Smooth muscle cell of the pulmonary artery (primary cell): ENCODE measurements at places on chromosomes 12 and 14. TPM values are rescaled to one million over a fixed set of nuclear protein-coding genes. Genes with fewer than 3 reads are reported as not detected.

The PRIMA1 gene
- not detected in 2 replicates for total RNA-seq

The KITLG gene
- total RNA-seq: 68.7 and 91.6 TPM in 2 replicates

The TSHR gene
- under 0.01 TPM in 1 of 2 replicates, not detected in the other for total RNA-seq

The NOVA1 gene
- 3.8 and 4.8 TPM in 2 replicates for total RNA-seq

The RNASE7 gene
- not detected in 2 replicates for total RNA-seq

The FRMD6 gene
- total RNA-seq: 195 and 346 TPM in 2 replicates

The MORN3 gene
- total RNA-seq: 0.65 and 0.86 TPM in 2 replicates

The BLOC1S1 gene
- total RNA-seq: 36.1 and 41.2 TPM in 2 replicates

The LGR5 gene
- total RNA-seq: 0.03 and 2.2 TPM in 2 replicates

The PTPRO gene
- 1.9 and 2.2 TPM in 2 replicates for total RNA-seq

The HOXC10 gene
- not detected in 2 replicates for total RNA-seq

The TMEM106C gene
- 81.9 and 86.5 TPM in 2 replicates for total RNA-seq

The SLC6A13 gene
- 0.30 TPM in 1 of 2 replicates, not detected in the other for total RNA-seq

The TMCC3 gene
- total RNA-seq: 0.20 and 0.53 TPM in 2 replicates

The RERG gene
- total RNA-seq: 0.65 and 2.1 TPM in 2 replicates

The MYF6 gene
- not detected in 2 replicates for total RNA-seq
